Stimulated activated CD8-positive, alpha-beta memory T cell treated with anti-CD3 and anti-CD28 coated beads, Interleukin-4, amount 100 ng/mL, for 48 hours (primary cell): ENCODE measurements at places on chromosomes 7 and 10.
A peak's percentile ranks its signal among the peaks of the same experiment; 100 is the strongest.

DNA sequence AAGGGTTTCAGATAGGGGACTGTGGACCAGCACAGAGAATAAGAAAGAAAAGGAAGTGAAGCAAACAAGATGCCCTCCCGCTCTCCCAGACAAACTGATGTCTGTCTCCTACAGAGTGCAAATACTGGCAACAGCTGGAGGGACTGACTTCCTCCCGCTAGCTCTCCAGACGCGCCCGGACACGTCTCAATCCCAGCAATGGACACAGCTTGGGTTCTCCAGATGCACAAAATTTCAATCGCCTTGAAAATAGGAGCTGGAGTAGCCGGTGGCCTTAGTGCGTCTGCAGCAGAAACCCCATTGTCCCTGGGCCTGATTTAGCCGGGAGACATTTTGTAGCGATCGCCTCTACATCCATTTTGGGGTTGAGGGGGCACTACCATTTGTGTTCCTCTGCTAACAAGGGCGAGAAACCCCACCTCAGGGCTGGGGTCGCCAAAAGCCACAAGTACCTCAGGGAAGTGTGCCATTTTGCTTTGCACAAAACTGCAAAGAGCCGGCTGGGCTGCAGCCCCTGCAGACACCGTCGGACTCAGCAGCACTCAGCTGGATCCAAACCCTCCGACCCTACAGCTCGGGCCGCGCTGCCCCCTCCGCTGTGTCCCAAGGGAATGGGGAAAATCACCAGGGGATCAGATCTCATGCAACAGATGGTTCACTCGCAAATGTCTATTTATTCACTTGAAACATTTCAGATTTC is 5.9 kb downstream of the CPA2 start:
- DNase-seq, result no peak

- DNase-seq, result peak; percentile 30
Measured at GRCh38 chr7:27185013-27185853, at the start of gene HOXA11. HOXA11 (minus strand) TSS chr7:27185232; CDS start chr7:27185144, 88 bp downstream.

- DNase-seq, result no peak
Measured at GRCh38 chr7:100598425-100598824, 3.7 kb upstream of the PCOLCE start.

- no peak for DNase-seq
Measured at GRCh38 chr7:93014410-93014809, 103.4 kb downstream of the SAMD9 start.

DNA sequence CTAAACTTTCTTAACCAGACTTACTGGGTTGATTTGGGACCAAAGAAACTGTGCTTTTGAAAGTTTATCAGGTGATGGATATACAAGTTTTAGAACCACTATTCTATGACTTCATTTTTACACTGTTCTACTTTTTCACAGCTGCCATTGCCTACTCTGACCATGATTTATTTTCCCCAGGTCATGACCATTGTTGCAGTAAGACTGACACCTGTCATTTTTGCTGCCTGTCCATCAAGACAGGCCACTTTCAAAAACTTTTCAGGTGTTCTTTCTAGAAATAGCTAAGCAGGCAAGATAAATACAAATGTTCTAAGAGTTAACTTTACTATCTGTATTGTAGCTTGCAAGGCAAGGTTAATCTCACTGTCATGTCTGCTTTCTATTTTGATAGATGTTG is 147.9 kb upstream of the SEMA3C start:
- no peak for DNase-seq

DNA sequence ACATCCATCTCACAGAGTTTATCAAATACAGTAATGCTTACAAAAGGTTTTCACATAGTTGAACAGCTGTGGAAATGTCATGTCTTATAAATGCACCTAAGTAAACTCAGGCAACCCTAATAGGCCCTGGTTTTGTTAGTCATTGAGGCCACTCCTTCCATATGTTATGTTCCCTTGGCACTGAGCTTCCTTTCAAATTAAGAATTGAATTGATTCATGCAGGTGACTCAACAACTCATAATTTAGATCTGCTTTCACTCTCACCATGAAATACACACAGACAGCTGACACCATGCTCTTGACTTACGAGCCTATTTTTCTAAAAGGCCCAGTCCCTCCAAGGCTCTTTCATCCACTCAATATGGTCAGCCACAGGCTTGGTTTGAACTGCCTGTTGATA is 476.9 kb downstream of the KCNMA1 start:
- no peak for DNase-seq

DNA sequence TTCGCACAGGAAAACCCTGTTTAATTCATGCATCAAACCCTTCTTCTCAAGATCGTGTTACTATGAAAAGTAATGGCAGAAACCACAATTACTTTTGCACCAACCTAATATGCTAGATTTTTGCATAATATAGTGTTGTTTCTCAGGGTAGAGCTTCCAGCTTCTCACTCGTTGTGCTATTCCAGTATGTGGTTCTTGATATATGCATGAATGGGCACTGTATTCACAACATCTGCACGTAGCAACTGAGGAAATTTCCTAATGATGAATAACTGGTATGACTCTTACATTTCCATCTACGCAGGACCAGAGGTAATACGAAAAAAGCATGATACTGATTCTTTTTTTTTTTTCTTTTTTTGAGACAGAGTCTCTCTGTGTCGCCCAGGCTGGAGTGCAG is 326.6 kb upstream of the GALNT17 start:
- DNase-seq, result no peak

DNA sequence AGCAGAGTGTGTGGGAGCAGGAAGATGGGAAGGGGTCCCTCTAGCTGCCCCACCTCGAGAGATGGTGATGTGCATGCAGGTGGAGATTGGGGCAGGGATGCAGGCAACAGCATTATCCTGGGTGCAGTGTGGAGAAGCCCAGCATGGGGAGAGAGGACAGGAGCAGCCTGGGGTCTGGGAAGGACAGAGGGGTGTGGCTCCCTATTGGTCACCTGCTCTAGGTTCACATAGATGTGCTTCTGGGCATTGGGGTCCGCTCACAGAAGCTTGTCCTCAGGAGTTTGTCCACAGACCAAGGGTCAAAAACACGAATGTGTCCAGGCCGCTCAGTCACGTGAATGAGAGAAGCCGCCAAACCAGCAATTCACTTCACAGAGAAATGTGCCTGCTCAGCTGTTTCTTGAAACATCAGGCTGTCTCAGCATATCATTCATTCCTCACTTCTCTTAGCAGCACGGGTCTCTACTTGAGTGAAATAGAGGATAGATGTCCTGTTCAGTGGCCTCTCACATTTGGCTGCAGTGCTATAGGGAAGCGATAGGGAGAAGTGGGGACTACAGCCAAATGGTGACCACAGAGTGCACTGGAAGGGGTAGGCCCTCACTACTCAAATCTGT is 11.5 kb upstream of the SLC29A3 start:
- DNase-seq, result no peak

DNA sequence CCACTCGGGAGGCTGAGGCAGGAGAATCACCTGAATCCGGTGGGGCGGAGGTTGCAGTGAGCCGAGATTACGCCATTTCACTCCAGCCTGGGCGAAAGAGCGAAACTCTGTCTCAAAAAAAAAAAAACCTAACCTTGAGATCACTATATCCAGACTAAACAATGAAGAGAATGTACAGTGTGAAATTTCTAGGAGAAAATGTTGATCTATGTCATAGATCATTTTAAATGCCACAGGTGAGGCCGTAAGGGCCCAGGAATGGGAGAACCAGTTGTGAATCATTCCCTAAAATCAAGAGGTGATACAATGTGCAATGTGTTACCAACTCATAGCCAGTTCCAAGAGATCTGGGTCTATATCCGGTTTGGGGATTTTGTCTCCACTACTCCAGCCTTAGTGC is 158.0 kb downstream of the CACNB2 start:
- no peak for DNase-seq

GRCh38 chr7:132877573-132877972 is 204.3 kb downstream of the CHCHD3 start:
- no peak for DNase-seq

DNA sequence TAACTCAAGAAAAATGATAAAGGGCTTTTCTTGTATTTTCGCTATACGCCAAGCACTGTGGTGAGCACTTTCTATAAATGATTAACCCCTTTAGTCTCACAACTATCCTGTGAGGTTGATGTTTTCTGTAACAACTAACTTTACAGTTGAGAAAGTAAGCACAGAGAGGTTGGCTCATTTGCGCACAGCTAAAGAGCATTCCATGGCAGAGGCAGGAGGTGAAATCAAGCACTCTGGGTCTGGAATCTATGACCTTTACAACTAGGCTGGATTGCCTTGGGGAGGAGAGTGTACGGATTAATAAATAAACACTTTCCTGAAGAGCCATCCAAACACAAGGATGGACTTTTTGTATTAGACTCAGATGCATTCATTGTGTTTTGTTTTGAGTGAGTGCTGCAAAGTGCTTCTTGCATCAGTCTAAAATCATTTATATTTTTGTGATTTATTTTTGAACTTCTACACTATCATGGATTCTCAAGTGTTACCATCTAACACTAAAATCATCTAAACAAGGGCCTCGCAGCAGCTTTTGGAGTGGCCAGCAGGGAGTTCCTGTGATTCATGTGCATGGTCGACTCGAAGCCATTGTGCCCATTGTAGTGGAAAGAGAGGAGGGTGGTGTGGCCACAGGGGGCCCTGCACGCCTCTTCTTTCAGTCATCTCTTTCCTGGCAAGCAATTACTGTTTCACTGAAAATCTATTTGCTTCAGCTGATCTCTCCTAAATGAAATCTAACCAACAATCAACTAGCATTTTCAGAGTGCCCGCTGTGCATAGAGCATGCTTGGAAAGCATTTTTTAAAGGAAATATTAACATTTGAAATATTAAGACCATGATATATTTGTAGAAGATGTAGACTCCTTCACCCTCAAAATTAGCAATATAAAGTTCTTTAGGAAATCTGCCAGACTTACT is 633.4 kb upstream of the COBL start:
- no peak for DNase-seq

- DNase-seq, result no peak
Measured at GRCh38 chr7:149874644-149875028, 867 bp downstream of the ATP6V0E2 start.

- DNase-seq, result no peak
Measured at GRCh38 chr10:60564475-60564874, 174.8 kb upstream of the ANK3 start.

DNA sequence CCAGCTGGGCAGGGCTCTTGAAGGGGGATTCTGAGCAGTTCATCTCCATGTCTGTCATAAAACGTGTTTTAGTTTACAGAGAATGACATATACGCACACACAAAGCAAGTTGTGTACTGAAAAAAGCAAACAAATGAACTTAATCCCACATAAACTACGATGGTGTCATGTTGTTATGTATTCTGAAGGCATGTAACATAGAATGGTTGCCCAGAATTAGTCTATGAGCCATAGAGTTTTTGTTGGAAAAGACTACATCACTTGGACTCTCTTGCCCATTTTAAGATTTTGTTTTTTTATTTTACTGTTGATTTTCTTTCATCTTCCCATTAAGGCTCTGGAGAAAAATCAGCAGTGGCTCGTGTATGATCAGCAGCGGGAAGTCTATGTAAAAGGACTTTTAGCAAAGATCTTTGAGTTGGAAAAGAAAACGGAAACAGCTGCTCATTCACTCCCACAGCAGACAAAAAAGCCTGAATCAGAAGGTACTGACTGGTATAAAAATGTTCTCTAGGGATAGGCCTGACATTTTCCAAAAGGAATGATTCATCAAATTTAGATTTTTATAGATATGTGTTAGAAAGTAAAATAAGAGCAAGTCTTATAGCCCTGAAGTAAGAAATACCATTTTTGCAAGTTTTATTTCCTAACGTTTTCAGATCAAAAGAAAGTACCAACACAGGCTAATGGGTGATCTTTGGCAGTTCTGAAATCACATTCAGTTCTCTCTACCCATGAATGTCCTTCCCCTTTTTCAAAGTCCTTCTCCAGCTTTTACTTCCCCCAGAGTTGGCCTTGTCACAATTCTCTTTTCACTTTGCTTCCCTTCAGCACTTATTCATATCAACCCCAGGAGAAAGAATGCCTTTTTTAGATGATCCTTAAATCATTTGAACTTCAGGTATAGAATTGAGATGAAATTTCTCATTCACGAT is 18.9 kb downstream of the CEP55 start:
- DNase-seq, result no peak

GRCh38 chr7:13091974-13092707 is 404.7 kb downstream of the ARL4A start:
- no peak for DNase-seq

GRCh38 chr10:60384011-60384410 is 5.7 kb downstream of the ANK3 start:
- DNase-seq, result no peak

DNA sequence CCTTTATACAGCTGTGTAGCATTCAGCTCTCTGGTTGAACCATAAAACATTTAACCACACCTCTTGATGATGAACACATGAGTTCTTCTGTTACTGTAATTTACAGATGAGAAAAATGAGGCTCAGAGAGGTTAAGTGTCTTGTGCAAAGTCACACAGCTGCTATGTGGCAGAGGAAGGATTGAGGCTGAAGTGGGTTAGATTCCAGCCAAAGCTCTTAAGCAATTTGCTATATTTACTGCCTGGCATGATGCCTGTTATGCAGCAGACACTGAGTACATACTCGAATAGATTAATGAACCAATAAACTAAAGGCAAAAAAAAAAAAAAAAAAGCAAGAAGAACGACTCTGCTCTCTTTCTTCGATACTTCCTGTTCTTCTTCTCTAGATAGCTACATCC is 35.7 kb downstream of the GFRA1 start:
- no peak for DNase-seq
